ENCODE measurements at places on chromosomes 1 and 21. TPM values are rescaled to one million over a fixed set of nuclear protein-coding genes. Genes with fewer than 3 reads are reported as not detected.
A peak's percentile ranks its signal among the peaks of the same experiment; 100 is the strongest.

GRCh38 chr1:171245458-171246064 is 2.7 kb upstream of the FMO1 start:
- peak; percentile 67 for DNase-seq

- DNase-seq, result no peak
Measured at GRCh38 chr1:84245563-84245962, 55.9 kb upstream of the SAMD13 start.

DNA sequence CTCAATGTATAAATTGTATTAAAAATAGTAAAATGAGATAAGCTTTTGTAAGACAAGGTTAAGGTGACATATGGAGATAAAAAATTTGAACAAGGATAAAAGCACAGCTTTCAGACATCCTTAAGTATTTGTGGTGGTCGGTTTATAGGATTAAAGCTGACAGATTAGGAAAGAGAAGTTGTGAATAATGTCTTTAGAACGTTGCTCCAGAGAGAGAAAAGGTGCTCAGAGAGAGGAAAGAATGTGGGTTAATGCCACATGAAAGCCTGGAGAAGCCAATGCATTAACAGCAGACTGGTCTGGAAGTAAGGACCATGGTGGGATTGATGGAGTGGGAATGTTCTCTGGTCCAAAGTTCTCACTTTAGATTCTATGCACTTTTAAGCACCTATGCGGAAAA is 44.8 kb downstream of the ATP6V1G3 start:
- no peak for DNase-seq

- no peak for DNase-seq
Measured at GRCh38 chr1:192958871-192959270, 100.3 kb downstream of the UCHL5 start.

GRCh38 chr1:212475151-212475550 is 42.4 kb downstream of the NENF start:
- no peak for DNase-seq

GRCh38 chr1:150388241-150388640 is 24.3 kb downstream of the RPRD2 start:
- no peak for DNase-seq

- no peak for DNase-seq
Measured at GRCh38 chr1:37922767-37923550, 23.9 kb downstream of the INPP5B start.

The RPTN gene
- not detected for total RNA-seq

DNA sequence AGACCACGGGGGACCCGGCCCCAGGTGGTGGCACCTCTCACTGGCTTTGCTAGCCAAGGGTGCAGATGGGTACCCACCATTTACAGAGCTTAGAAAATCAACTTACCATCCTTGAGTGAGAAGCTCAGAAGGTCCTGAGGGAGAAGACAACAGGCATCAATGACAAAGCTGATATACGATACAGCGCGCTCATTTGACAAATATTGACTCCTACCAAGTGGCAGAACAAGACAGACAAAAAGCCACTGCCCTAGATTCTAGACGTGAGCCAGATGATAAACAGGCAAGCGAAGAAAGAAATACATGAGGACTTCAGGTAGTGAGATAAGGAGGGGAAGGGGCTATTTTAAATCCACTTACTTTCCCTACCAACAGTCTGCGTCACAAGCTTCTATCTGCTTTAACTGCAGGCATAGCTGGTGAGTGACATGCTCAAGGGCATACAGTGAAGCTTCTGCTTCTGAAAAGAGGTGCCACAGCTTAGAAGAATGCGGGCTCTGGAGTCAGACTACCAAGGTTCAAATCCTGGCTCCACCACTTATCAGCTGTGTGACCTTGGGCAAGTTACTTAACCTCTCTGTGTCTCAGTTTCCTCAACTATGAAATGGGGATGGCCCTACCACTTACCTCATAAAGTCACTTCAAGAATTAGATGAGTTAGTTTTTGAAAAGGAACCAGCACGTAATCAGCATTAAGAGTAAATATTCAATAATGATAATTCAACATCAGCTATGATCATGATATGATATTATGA is 29.1 kb downstream of the TMCO4 start:
- peak; percentile 39 for DNase-seq
